ENCODE measurements at places on chromosomes 4 and X.

DNA sequence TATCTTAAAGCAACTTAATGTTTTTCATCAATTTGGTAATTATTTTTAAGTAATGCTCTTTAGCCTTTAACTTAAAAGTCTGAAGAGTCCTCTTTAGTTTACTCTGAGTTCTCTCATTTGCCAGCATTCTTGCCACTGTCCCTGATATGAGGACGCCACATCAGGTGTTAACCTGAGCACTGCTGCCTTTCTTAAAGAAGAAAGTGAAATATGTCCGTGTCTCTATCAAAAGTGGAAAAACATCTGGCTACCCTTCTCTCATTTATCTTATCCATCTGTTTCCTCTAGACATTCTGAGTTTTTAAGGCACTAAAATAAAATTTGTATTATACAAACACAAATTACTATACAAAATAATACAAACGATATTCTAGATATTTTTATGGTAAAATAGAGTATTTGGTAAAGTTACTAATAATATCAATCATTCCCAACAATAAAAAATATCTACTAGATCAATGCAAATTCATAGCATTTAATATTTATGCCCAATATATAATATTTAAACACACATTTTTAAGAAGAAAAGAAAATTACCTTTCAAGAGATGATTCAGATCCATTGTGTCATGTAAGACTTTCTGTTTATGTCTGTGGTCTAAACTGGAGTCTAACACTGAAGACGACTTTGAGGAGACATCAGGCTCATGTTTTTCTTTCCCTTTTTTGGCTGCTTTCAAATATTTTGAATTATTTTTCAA is 14.0 kb downstream of the CFAP97 start:
- DNase-seq = no peak

DNA sequence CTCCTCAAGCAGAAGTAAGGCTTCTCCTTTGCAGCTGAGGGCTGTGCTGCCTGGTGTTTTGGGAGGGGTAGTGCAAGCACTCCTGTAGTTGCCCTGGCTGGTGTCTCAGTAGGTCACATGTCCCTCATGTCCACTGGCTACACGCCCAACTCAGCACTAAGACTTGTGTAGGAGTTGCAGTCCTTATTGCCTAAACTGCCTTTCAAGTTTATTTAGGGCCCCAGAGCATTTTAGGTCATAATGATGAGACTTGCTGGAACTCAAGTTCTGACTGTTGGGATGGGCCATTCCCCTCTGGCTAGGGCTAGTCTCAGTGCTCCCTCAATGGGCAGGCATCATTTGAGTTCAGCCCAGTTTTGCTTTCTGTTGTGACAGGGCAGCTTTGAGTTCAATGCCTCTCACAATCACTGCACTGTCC is 44.1 kb downstream of the PPM1K start:
- DNase-seq = no peak

- DNase-seq = no peak
Measured at GRCh38 chr4:57287687-57288604, 177.8 kb upstream of the IGFBP7 start.

GRCh38 chr4:70752236-70752635 is 30.5 kb downstream of the RUFY3 start:
- DNase-seq = no peak

DNA sequence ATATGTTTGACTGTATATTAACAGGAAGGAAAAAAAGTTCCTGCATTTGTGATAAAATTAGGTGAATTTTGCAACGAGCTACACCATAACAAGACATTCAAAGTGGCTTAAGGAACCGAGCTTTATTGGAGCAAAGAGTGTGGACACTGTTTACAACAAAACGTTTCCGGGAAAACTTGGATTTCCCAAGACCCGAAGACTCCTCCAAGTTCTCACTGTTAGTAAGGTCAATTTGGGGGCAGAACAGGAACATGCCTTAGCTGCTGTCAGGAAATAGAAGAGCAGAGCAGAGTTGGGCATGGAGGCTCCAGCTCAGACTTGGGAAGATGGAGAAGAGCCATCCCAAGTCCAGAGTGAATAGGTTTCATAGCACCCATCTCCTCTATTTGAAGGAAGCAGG is 16.5 kb downstream of the ADH6 start:
- no peak for DNase-seq

DNA sequence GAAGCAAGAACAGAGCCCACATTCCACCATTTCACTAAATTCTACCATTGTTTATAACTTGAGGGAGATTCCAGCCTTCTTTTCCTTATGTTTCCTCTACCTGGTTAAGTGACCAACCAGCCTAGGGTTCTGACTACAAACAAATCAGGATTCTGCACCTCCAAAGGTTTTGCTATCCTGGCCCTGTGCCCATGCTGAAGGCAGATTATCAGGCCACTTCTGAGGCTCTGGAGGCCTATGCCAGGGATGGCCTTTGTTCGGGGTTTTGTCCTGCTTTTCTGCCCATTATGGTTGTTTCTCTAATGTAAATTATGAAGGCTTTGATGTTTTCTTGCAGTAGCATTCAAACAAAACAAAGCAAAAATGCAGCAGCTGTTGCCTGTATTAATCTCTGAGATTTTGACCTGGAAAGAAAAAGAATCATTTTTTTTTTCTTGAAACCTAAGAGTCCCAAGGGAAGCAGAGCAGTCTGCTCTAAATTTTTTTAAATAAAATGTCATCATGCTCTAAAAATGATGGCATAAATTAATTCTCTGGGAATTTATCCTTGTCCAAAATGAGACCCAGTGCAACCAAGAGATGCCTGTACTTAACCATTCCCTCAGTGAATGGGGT is 55.6 kb downstream of the RNF150 start:
- DNase-seq = no peak

DNA sequence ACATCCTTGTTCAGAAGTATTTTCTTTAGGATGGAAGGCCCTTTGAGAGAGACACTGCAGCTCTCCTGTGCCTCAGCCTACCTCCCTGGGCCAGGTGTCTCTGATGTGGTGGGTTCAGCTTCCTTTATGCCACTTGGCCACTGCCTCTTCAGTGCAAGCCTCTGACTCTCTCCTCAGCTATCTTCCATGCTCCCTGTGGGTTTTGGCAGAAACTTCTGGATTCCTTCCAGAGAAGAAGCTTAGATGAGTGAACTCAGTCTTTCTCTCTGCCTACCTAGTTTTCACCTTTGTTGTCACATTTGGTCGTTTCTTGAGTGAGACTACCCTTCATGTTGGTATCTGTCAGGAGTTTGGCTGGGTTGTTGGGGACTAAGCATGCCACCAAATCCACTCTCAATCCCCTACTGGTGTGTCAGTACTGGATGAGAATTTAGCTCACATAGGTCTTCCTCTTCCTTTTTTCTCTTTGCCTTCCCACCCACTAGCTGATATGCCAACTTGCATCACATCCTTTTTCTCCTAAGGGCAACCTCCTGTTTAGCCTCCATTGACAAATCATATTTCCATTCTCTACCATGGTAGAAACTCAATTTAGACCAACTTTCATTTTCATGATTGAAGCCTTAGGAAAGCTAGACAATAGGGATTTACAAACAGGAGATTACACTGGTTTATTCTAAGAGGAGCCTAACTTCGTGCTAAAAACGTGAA is 32.0 kb downstream of the IL15 start:
- DNase-seq = no peak

DNA sequence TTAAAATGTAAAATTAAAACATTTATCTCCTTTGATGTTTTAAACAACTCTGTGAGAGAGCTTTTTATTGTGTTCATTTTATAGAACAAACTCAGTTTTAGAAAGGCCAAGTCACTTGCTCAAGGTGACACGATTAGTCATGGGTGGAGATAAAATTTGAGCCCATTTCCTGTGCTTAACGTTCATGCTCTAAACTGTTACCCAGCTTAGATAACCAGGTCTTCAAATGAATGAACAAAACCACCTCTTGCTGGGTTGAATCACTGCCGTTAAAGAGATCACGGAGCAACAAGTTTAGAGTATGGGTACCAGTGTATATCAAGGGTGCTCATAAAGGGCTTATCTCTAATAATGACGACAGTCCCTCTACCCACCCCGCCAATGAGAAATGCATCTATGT is 10.2 kb upstream of the CASK start:
- peak; percentile 3 for DNase-seq

DNA sequence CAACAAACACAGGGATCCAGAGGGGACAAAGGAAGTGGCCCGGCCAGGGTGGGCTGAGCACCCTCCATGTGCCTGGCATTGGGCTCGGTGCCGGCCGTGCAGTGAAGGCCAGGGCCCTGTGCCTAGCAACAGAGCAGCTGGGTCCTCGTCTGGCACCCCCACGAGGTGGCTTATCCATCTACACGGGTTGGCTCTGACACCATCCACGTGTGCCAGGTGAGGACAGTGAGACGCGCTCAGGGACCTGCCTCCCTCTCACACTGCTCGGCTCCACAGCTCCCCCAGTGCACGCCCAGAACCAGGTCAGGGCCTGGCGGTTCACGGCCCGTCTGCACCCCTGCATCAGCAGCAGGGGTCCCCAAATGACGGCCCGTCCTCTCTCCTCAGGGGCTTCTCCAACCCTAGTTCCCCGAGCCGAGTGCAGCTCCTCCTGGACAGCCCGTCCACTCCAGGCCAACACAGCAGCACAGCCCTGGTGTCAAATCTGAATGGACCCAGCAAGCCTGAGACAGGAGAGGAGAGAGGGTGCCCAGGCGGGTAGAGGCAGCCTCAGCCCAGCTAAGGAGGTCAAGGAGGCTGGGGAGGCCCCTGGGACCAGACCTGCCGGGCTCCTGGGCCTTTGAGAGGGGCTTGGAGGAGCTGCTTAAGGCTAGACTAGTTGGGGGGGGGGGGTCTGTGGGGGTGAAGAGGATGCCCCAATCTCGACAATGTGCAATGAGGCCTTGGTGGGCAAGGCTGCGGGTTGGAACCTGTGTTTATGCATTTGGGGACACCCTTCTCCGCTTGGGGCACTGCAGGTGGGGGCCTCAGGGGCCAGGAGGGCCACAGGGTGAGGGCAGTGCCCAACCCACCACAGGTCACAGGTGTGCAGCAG is 113.6 kb downstream of the FAM53A start:
- no peak for DNase-seq

DNA sequence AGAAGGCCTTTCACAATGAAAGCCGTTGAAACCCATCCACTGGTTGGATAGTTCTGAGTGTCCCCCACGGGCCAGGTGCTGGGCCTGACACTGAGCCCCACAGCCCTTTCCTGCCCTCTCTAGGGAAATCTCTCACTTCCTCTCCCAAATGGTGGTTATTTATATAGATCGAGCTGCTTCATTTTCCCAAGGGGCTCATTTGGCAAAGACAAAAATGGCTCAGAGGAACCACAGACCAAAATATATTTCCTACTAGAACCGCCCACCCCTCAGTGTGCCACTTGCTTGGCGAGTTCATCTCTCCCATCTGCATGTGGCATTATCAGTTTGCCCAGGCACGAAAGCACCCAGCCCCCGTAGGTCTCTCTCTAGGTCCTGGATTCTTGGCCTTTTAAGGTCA is 53.3 kb upstream of the STIM2 start:
- DNase-seq = no peak

DNA sequence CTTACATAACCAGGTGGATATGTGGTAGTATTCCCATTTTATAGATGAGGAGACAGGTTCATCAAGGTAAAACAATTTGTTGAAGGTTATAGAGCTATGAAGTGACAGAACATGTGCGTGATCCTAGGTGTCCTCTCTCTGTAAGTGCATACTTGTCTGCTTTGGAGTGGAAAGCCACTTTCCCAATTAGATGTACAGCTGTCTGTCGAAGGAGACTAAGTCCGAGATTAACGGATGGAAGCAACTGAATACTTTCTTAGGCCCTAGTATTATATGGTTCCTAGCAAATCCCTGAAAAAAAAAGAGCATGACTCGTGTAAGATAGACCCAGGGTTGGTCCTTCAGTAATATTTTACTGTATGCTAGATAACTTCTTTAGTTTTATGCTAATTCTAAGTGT is 19.7 kb downstream of the TMEM131L start:
- DNase-seq = no peak

DNA sequence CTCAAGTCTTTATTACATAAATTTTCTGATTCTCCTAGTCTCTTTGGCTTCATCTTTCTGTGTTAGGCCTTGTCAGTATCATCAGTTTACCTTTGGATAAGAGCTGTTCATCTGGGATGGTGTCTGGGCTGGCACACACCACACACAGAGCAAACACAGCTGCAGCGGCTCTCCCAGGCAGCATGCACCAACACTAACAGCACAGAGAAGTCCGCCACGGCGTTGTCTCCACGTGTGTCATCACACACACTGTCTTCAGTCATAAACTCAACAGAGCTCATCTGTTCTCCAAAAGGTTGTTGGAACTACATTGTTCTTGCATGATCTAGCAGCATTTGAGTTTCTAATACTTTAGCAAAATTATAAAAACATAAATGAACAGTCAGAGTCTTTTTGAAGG is 851.9 kb upstream of the FRG1 start:
- no peak for DNase-seq

DNA sequence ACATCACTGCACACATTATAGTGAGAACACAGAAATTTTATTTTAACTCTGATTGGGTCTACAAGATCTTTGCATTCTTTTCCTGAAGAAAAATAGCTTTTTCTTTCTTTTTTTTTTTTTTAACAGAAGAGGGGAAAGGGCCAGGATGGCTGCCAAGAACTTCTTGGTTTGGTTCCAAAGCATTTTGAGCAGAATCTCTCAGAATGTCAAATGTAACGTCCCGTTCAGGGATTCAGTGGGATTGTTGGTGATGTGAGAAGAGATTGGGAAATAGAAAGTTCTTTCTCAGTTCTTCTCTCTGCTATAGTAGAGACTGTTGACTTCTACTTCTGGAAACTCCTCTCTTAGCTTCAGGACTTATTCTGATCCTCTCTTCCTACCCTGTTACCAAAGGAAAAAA is 70.9 kb upstream of the CBR4 start:
- DNase-seq = no peak

DNA sequence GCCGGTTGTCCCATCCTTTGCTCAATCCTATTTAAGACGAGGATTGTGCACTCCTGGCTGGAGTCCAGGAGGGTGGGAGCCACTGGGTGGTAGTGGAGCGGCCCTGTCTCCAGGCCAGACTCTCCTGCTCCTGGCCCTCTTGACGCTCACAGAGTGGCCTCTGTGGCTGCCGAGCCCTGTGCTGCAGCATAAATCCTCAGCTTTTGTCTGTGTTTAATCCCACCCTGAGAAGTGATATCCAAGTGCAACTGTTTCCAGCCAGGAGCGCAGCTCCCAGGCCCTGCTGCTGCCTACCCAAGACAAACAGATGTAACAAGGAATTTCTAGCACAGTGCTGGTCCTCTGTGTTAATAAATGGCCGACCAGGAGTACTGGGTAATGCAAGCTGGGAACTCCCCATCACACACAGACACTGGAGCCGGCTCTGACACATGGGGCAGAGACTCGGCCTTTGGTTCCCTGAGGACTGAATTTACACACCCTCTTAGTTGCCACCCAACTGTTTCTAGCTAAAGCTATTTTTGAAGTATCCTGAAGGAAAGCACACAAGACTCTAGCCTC is 85.3 kb downstream of the GATB start:
- no peak for DNase-seq

- DNase-seq = no peak
Measured at GRCh38 chr4:151934766-151935165, 174.0 kb upstream of the GATB start.

GRCh38 chrX:12770440-12770839 is 20.8 kb upstream of the PRPS2 start:
- no peak for DNase-seq

GRCh38 chr4:144748814-144749555 is 103.0 kb downstream of the HHIP start:
- DNase-seq = no peak

All from CD4-positive, alpha-beta T cell treated with Interleukin-6 for 4 hours (primary cell).